NCI-H1930 (cell line): ENCODE measurements at places on chromosomes 13 and 19.

- no peak for DNase-seq
Measured at GRCh38 chr13:110047496-110047895, 259.5 kb downstream of the COL4A1 start.

DNA sequence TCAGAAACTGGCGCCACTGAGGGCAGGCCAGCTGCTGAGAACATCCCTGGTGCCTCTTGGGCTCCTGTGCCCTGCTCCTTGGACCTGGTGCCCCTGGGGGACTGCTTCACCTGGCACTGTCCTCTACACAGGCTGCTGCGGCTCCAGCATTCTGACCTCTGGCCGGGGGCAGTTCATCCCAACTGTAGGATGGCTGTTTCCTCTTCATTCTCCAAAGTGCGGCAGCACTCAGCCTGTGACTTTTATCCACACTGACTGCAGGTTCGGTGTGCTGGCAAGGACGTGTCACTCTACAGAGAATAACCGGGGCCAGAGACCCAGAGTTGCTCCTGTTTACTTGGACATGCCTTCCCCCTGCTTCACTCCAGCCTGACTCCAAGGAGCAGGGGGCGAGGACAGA lies 7.6 kb upstream of the ANKRD10 start:
- DNase-seq, result no peak

GRCh38 chr13:98664047-98664446 lies 87.1 kb upstream of the STK24 start:
- no peak for DNase-seq

GRCh38 chr13:65787082-65787481 lies 1443.1 kb downstream of the PCDH9 start:
- no peak for DNase-seq

GRCh38 chr19:51327066-51328001 lies 14.6 kb downstream of the VSIG10L start:
- peak; percentile 78 for DNase-seq

- no peak for DNase-seq
Measured at GRCh38 chr13:77492982-77493381, 42.5 kb upstream of the SCEL start.
